ENCODE measurements at places on chromosomes 16 and 17. TPM values are rescaled to one million over a fixed set of nuclear protein-coding genes. Genes with fewer than 3 reads are reported as not detected.

GRCh38 chr16:1812732-1813163 is 13.9 kb downstream of the HAGH start:
- peak; percentile 73 for DNase-seq

GRCh38 chr16:54458923-54459322 is 172.3 kb upstream of the IRX3 start:
- DNase-seq: no peak

GRCh38 chr16:88639231-88640038 is 1.1 kb downstream of the IL17C start:
- DNase-seq: no peak

DNA sequence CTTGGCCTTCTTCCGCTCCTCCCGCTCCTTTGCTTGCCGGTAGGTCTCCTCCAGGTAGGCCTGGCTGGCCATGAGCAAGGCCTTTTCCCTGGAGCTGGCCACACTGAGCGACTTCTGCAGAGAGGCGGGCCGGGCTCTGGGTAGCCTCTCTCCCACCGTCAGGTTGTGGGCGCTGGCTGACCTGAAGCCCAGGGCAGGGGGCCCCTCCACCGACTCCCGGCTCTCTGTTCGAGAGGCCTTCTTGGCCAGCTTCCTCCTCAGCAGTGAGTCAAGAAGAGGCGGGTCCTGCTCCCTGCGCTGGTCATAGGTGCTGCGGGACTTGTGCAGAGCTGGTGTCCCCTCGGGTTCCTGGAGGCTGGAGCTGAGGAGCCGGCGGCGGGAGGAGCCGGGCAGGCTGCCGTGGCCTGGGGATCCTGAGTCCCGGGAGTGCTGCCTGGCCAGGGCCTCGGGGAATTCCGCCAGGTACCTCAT is 12.8 kb downstream of the GPR179 start:
- DNase-seq: no peak

The HOXB8 gene
- total RNA-seq: not detected

The CFAP52 gene
- not detected for total RNA-seq

GRCh38 chr17:12974005-12974531 is 43.8 kb downstream of the ELAC2 start:
- no peak for DNase-seq

The HSD17B1 gene
- total RNA-seq: 2.4 TPM

- no peak for DNase-seq
Measured at GRCh38 chr16:12719972-12720371, 83.7 kb downstream of the CPPED1 start.

The CHST5 gene
- 0.63 TPM for total RNA-seq

The KRT20 gene
- total RNA-seq: 0.32 TPM

The NUP93 gene
- 26.4 TPM for total RNA-seq

The DGKE gene
- 23.0 TPM for total RNA-seq

Measured in mucosa of gallbladder (tissue), 1 donor.